ENCODE measurements at places on chromosomes 12 and 14.

DNA sequence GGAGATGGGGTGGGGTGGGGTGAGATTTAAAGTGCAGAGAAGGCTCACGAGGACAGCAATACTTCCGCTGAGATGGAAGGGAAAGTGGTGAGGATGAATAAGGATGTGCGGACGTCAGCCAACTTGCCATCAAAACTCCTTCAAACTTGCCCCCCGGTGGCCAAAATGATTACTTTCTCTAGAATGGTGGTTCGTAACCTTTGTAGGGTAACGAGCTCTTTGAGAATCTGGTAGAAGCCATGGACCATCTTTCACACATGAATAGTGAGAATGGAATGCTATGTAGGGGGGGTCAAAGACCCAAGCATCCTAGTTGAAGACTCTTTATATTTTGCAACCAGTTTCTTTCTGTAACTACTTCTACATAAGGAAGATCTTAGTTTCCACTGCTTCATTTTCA, 245.9 kb upstream of the DDHD1 start:
- DNase-seq: no peak

DNA sequence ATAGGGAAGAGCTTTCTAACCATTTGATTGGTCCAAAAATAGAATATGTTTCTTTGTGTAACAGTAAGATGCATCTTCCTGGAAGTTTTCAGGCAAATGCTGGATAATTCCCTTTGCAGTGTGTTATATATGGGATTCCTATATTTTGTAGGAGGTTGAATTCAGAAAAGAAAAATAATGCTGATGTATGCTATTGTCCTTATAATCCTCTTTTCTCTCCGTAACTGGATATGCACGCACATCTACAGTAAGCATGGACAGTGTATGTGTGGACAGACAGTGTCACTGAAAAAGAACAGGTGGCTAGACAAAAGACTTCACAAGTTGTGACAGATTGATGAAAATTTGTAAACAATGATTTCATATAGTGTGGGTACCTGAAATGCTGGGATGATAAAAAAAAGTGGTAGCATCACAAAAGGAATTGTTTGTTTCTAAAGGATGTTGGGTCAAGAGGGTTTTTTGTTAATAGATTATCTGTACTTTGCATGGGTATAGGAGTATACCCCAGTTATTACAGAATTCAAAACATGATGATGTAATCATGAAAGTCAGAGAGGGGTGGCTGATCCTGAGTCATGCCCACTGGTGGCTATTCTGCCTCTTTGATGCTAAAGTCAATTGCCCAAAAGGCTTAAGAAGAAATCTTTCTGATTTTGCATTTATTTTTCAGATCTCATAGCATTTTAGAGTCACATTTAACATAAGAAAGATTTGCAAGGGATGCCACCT, 160.7 kb upstream of the TMTC1 start:
- no peak for DNase-seq

GRCh38 chr14:90040411-90040810, 21.4 kb upstream of the KCNK13 start:
- DNase-seq: no peak

GRCh38 chr14:70722418-70722817, 80.7 kb downstream of the TTC9 start:
- DNase-seq: no peak

GRCh38 chr12:113230315-113231234, 9.3 kb downstream of the TPCN1 start:
- peak; percentile 6 for DNase-seq

DNA sequence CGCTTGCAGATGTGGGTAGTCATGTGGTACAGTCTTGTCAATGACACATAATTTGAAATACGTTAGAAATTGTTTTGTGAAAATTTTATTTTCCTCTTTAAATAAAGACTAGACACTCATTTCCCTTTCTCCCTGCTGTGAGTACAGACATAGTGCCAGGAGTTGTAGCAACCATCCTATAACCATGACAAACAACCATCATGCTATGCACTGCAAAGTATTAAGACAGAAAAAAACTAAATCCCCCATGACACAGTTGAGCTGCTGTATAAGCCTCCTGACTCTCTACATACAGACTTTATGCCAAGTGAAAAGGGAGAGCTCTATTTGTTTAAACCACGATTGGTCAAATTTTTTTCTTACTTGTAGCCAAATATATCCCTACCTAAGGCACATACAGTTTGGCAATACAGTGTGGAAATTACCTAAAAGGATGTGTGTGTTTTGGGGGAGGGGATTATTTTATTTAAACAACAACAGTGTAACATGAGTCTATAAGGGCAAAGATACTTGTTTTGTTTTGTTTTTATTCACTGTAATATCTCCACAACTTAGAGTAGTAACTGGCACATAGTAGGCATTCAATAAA, 45.0 kb upstream of the KRR1 start:
- no peak for DNase-seq

DNA sequence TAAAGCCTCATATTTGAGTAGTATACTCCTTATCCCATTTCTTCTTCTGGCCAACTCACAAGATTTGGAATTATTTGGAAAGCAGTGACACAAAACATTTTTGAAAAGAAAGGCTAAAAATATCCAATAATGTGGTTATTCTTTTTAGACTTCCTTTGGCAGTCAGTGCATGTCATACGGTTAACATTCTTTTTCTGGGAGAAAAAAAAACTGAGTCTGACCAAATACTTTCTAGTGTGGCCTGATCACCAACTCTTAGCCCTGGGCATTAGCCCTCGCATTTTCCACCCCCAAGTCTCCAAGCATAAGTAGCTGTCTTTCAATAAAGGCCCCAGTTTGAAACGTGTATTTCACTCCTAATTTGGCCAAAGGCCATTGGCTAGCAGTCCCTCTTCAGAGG, 5.9 kb downstream of the RASSF3 start:
- DNase-seq: no peak

- no peak for DNase-seq
Measured at GRCh38 chr14:54610051-54610977, 43.4 kb downstream of the SAMD4A start.

DNA sequence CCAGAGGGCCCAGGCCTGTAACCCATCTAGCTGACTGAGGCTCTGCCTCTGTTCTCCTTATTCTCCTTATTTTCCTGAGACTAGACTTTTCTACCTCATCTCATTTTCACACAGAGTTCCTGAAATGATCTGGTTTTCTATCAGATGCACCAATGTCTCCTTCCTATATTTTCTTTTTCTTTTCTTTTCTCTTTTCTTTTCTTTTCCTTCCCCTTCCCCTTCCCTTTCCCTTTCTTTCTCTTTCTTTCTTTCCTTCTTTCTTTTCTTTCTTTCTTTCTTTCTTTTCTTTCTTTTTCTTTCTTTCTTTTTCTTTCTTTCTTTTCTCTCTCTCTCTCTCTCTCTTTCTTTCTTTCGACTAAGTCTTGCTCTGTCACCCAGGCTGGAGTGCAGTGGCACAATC, 3.0 kb upstream of the CCDC184 start:
- DNase-seq: no peak

- no peak for DNase-seq
Measured at GRCh38 chr12:77060136-77060882, 5.1 kb downstream of the E2F7 start.

GRCh38 chr14:104353221-104353920, 215.0 kb downstream of the KIF26A start:
- DNase-seq: no peak

DNA sequence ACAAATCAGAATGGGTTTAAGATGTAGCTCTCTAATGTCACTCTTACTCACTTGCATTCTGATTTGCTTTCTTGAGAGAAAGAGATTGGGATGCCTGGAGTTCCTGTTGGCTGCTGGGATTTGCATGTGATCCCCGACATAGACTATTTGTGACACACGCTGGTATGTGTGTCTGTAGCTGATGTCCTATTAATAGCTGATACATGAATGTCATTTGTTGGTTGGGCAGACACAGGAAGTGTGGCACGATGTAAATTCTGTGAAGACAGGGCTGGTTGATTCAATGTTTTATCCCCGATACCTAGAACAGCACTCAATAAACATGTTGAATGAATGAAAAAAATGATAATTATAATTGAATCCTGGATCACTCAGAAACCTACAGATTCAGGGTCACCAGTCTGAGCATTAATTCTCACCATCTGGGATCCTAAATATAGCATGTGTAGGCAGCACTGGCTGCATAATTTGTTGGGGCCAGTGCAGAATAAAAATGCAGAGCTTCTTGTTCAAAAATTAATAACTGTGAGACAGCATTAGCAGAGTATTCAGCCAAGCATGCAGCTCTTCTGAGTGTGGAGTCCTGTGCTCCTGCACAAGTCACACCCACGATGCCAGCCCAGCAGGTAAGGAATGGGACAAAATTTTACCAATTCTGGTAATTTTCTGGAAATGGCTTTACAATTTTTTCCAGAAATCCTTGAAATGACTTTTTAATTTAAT, 35.5 kb upstream of the SOCS2 start:
- no peak for DNase-seq

- peak; percentile 45 for DNase-seq
Measured at GRCh38 chr12:69570545-69571399, 14.5 kb upstream of the CCT2 start.

- DNase-seq: no peak
Measured at GRCh38 chr12:128228581-128228980, 38.4 kb upstream of the TMEM132C start.

DNA sequence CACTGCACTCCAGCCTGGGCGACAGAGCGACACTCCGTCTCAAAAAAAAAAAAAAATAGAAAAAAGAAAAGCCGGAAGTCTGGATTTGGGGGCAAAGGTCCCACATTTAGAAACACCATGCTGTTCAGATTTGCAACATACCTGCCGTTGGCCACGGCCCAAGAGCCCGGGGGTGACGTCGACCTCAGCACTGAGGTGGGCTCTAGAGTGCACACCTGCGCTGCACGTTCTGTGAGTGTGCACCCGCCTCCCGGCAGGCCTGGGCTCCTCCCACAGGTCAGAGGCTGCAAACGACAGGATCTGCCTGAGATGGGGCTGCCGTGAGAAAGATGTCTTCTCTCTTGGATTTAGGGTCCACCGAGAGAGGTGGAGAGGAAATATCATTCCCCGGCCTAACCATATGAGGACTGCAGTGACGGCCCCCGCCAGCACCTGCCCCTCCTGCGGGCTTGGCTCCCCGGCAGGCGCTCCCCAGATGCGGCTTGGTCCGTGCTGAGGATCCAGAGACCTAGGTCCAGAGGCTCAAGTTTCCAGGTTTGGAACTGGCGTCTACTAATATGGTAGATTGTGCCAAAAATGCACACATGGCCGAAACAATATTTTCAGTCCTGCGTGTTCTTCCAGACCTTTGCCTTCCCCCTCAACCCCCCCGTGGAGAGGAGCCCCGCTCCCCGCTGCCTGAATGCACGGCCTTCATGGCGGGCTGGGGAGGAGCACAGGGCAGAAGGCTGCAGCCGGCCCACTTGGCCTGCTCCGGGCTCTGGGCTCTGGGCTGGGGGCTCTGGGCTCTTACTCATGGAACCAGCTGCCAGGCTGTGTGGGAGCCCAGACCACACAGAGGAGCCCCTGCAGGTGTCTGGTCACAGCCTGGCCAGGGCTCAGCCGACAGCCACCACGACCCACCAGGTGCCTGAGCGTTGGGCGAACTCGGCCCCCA, 58.8 kb upstream of the FBRSL1 start:
- no peak for DNase-seq
